ENCODE measurements at places on chromosomes 13 and 19.

GRCh38 chr13:60260440-60260839 is 96.7 kb upstream of the DIAPH3 start:
- DNase-seq, result no peak

DNA sequence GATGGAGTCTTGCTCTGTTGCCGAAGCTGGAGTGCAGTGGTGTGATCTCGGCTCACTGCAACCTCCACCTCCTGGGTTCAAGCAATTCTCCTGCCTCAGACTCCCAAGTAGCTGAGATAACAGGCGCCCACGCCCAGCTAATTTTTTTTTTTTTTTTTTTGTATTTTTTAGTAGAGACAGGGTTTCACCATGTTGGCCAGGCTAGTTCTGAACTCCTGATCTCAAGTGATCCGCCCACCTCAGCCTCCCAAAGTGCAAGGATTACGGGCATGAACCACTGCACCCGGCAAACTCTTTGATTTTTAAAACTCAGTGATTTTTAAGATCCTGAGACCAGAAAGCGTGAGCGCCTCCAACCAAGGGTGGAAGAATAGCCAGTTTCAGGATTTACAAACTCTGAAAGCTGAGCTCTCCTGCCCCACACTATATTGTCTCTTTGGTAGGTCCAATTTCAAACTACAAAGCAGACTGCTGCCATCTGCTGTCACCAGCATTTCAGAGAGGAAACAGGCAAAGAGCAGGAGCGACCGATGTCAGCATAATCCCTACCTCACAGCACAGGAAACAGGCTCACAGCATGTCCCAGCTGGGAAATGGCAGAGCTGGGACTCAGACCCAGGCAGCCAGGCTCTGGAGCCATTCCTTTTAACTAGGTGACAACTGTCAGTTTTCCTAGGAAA is 9.2 kb downstream of the NOSIP start:
- DNase-seq, result no peak

- DNase-seq, result no peak
Measured at GRCh38 chr19:33194532-33194885, 379 bp downstream of the LRP3 start.

GRCh38 chr13:33367926-33368325 is 82.4 kb upstream of the STARD13 start:
- peak; percentile 57 for DNase-seq

DNA sequence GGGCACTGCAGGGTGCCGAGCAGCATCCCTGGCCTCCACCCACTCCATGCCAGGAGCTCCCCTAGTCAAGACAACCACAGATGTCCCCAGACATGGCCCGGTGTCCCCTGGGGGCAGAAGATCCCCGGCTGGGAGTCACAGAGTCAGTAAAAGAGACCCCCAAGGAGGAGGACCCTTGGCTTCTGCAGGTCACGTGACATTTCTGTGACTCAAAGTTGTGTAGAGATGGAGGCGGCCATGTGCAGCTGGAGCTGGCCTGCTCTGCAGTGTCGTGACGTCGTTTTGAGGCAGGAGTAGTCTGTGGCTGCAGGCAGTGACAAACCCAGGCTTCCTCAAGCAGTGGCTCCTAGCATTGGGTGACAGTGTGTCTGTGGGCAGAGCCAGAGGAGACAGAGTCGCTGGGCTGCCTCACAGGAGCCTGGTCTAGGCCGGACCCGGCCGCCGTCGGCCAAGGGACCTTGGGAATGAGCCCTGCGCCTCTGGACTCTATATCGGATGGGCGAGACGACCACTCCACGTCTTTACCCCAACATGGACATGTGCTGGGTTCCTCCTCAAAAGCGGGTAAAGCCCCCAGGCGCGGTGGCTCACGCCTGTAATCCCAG is 7.7 kb upstream of the DIRAS1 start:
- DNase-seq, result peak; percentile 22

DNA sequence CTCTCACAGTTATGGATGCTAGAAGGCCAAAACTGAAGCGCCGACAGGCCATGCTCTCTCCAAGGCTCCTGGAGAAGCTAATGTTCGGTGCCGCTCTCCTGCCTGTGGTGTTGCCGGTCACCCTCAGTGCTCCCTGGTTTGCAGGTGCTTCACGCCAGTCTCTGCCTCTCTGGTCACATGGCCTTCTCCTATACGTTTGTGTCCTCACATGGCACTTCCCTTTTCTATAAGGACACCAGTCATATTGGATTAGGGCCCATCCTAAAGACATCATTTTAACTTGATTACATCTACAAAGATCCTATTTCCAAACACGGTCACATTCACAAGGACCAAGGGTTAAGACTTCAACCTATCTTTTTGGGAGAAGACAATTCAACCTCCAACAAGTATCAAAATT is 671.3 kb upstream of the ARGLU1 start:
- no peak for DNase-seq

GRCh38 chr13:71912524-71912923 is 45.5 kb upstream of the DACH1 start:
- no peak for DNase-seq

GRCh38 chr13:113884821-113885220 is 20.9 kb upstream of the GAS6 start:
- DNase-seq, result no peak

- no peak for DNase-seq
Measured at GRCh38 chr19:36972571-36972970, 56.4 kb downstream of the ZNF568 start.

- DNase-seq, result no peak
Measured at GRCh38 chr13:112775791-112776279, 86.0 kb downstream of the ATP11A start.

GRCh38 chr13:91154558-91155353 is 192.7 kb upstream of the MIR17HG start:
- no peak for DNase-seq

DNA sequence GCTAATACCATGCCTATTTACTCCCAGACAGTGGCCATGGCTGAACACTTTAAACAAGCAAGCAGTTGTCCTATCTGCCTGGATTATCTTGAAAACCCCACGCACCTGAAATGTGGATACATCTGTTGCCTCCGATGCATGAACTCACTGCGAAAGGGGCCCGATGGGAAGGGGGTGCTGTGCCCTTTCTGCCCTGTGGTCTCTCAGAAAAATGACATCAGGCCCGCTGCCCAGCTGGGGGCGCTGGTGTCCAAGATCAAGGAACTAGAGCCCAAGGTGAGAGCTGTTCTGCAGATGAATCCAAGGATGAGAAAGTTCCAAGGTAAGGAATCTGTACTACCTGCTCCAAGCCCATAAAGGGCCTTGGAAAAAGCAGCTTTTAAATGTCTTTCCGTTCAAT is 8.6 kb downstream of the RFPL4AL1 start:
- peak; percentile 15 for DNase-seq

GRCh38 chr13:33134213-33134612 is 118.0 kb downstream of the KL start:
- no peak for DNase-seq

DNA sequence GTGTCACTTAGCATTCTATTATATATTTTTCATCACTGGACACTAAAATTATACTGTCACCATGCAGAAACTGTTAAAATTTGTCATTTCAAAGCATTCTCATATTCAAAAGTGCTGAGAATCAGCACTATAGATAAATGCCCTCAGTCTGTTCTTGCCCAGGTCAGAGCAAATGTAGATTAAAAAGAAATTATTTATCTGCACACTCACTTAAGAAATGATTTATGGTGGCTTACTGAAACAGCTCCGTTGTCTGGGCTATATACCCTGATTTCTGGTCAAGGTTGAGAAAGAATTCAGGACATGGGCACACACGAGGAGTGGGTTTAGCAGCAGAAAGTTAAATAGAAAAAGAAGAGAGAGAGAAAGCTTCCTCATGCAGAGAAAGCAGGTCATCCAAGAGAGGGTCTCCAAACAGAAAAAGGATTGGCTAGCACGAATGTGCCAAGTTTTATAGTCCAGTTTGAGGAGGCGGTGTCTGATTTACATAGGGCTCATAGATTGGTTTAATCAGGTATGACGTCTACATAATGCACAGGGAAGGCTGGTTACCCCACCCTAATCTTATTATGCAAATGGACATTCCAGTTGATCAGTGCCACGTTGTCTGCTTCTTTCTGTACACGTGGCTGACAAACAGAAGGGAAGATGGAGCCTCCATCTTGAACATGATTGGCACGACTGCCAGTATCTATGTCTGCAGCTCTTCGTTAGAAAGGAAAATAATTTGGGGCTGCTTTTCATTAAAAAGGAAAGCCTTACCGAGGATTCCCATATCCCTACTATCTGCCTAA is 47.3 kb upstream of the N4BP2L1 start:
- DNase-seq, result no peak

DNA sequence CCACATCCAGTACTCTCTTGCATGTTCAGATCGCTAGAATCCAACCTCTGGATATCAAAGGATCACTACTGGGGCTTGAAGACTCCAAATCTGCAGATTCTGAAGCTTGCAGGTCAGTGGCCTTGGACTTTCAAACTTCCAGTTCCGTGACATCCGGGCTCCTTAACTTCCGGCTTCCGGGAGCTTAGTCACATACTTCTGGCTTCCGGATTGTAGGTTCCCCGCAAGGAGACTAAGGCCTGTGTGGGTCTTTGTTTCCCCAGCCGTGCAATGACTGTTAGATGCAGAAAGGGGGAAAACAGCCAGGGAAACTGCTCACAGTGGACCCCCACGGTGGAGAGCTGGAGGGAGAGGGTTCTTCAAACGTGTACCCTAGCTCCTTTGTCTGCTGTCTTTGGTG is 41.4 kb downstream of the ZNF333 start:
- no peak for DNase-seq

DNA sequence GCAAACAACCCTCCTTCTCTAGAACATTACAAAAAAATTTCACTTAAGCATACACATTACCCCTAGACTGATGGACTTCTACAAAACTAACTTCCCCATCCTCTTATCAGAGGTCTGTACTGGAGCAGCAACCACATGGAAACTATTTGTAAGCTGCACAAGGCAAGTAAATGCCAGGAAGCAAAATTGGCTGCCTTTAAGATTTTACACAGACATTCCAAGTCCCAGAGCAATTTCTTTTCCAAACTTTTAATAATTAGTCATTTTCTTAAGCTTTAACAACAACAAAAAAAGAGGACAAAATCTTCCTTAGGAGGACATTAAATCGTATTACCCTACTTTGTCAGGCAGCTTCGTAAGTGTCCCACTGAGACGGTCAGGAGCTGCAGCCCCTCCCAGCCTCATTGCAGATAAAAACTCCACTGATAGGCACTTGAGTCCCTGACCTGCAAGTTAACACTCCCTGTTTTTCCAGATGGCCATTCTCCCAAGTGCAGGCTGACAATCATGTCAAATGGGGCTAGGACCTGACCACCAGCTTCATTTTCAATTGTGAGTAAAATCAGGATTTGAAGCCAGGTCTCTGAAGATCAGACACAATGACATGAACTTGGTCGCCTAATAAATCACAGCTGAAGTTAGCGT is 680.1 kb downstream of the DIAPH3 start:
- no peak for DNase-seq

DNA sequence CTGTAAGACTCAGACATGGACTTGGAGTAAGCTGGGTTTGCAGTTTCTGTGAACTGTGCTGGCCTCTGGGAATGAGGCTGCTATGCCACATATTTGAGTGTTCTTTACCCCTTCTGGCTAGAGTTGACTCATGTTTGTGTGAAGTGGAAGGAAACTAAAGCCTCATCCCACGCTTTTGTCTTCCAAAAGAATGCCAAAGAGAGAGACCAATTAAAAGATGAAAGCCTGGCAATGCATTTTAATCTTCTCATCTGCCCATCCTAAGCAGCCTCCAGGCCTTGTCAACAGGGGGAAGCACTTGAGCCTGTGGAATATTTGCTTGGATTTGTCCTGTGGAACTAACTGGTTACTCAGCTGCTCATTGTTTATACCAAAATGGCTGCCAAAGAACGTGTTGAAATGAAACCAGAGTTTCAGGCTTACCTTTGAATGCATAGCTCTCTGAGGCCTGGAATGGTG is 49.1 kb downstream of the LMO7 start:
- no peak for DNase-seq

GRCh38 chr19:2041433-2041682 is 9.7 kb downstream of the MKNK2 start:
- no peak for DNase-seq

- no peak for DNase-seq
Measured at GRCh38 chr13:21608961-21609360, 5.0 kb upstream of the MICU2 start.

- no peak for DNase-seq
Measured at GRCh38 chr19:29018542-29018941, 194.4 kb downstream of the UQCRFS1 start.

DNA sequence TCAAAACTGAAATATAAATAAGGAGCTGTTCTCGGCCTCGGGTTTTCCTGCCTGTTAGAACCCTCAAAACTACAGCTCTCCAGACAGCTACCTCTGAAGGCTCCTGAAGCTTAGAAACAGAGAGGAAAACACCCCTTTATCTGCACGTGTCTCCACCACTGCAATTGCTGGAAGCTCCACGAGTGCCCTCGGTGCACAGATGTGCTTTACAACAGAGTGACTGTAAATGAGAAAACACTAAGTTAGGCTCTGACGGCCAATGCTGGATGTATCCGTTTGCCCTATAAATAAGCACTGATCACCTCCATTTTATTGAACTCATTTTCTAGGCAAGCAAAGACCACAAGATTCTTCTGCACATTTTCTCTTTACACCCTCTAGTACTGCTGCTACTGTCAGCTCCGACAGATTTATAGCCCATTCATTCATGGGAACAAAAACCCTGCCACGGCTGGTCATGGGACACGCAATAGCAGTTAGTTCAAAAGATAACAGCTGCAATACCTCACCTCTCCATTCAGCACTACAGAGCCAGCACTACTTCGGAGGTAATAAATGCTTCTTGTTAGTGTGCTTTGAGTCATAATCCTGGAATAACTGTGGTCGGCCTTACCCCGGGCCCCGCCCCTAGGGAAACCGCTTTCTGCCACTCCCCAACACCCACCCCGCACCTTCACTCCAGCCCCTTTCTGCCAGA is 241.1 kb upstream of the ZNF507 start:
- no peak for DNase-seq

GRCh38 chr13:37706041-37706440 is 107.5 kb upstream of the POSTN start:
- no peak for DNase-seq

DNA sequence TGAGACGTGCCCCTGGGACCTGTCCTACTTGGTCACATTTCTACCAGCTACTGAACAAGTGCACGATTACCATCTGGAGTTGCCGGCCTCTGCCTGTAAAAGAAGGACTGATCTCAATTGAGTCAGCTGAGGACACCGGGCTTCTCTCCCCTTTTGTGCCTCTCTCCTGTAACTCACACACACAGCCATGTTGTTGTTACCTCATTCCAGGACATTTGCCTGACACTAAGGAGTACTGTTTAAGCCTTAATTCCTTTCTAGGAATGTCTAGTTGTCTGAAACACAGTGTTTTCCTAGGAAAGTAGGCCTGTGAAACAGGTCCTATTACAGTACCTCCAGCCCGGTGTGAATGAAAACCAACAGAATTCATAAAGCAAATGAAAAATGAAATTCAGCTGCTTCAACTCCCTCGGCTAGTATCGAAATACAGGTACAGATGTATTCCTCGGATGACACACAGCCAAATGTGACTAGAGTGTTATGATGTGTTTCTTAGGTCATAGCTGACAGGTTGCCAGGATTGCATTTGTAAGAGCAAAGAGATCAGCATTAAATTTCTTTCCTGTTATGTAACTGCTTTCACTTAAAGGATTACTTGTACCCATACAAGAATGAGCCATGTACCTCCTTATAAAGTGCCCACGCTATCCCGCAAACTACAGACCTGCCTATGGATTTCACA is 152.0 kb upstream of the IRS2 start:
- DNase-seq, result no peak

GRCh38 chr19:12799742-12800465 is 1.7 kb downstream of the PRDX2 start:
- no peak for DNase-seq

- no peak for DNase-seq
Measured at GRCh38 chr13:85597790-85598500, 201.3 kb downstream of the SLITRK6 start.
